Putamen (tissue), 1 donor: ENCODE measurements at places on chromosomes 2 and 18.
A peak's percentile ranks its signal among the peaks of the same experiment; 100 is the strongest.

DNA sequence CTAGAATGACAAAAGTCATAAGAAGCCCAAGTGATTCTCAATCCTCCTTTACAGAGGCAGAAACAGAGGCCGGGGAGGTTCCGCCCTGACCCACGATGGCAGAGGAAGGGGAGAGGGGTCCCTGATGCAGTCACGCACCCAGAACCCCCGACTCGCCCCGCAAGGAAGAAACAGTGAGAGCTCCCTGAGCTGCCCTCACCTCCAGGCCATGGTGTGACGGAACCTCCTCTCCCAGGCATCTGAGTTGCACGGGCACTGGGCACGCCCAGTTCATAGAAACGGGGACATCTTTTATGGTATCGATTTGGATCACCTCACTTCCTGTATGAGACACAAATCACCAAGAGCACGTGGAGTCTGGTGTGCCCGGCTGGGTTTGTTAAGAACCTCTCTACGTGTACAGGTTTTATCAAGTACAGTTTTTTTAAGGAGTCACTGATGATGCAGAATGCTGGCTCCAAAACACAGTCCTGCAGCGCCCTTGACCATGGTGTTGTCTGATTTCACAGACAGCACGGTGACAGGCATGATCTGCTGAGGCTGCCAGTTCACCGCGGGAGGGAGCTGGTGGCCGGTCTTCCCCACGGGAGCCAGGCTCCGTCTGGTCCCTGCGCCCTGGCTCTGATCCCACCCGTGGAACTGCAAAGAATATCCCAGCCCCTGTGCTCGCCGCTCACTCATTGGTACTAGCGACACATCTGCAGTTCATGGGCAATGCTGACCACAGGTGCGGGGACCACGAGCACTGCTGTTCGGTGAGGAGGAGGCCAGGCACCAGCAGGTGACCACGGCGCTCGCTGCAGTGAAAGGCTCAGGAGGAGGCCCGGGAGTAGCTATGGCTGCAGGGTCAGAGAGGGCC, 35.6 kb downstream of the PXDN start:
- DNase-seq, result no peak

- no peak for DNase-seq
Measured at GRCh38 chr18:59921384-59921891, 21.6 kb downstream of the PMAIP1 start.

- no peak for DNase-seq
Measured at GRCh38 chr18:76859474-76860339, 37.4 kb downstream of the ZNF236 start.

- no peak for DNase-seq
Measured at GRCh38 chr2:42167458-42167857, 1.7 kb upstream of the EML4 start.

- DNase-seq, result no peak
Measured at GRCh38 chr18:35247412-35248249, 6.8 kb downstream of the ZNF397 start.

GRCh38 chr18:70072678-70073077, 125.0 kb upstream of the CD226 start:
- DNase-seq, result no peak

DNA sequence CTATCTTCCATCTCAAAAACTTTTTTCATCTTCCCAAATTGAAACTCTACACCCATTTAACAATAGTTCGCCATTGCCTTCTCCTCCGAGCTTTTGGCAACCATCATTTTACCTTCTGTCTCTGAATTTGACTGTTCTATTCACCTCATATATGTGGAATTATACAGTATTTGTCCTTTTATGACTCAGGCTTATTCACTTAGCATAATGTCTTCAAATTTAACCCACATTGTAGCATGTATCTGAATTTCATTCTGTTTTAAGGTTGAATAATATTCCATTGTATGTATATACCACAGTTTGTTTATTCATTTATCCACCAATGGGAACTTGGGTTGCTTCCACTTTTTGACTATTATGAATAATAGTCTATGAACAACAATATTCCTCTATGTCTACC, 233.9 kb downstream of the GPD2 start:
- no peak for DNase-seq

- no peak for DNase-seq
Measured at GRCh38 chr18:68992719-68993482, 195.0 kb downstream of the CCDC102B start.

GRCh38 chr2:63716146-63716545, 125.5 kb upstream of the UGP2 start:
- no peak for DNase-seq

- no peak for DNase-seq
Measured at GRCh38 chr2:9558948-9559381, 3.3 kb upstream of the ADAM17 start.

DNA sequence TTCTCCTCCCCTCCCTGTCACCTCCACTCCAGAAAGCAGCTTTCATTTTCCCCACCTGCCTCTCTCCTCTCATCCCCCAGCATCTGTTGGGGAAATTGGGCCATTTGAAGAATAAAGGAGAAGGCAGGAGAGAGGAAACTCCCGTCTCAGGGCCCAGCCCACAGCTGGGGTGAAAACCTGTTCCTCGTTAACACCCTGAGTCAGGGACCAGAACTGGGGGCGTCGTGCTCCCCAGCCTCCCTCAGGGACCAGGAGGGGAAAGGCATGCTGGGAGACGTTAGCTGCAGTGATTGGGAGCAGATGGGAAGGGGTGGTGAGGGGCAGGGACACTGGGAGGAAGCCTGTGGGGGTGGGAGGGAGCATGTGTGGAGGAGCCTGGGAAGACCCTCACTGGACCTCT, 251.3 kb downstream of the DYSF start:
- DNase-seq, result no peak

DNA sequence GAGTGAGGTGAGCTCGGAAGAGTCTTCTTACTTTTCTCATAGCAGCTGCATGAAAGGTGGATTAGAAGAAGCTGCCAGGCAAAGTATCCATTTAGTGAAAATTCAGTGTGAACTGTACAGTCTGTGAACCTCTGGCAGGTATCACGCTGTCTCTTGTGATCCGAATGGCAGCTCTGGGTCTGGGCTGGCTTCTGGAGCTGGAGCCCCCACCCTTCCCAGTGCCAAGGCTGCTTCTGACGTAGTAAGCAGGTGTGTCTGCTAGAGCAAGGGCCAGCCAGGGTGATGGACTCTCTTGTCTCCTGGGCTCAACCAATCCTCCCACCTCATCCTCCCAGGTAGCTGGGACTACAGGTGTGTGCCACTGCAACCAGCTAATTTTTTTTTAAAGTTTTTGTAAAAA, 14.0 kb upstream of the NTSR2 start:
- no peak for DNase-seq

DNA sequence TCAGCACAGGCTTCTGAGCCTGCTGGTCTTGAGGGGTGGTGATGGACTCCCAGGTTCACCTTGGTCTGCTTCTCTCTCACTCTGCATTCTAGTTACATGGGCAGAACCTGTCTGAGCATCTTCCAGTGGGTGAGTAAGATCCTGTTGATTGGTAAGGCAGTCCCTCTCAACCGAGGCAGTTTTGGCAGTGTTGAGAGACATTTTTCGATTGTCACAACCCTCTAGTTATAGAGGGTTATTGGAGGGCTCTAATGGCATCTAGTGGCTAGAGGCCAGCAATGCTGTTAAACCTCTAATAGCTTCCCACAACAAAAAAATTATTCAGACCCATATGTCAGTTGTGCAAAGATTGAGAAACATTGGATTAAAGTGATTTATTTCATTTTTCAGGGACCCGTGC, 9.3 kb upstream of the MGAT5 start:
- DNase-seq, result no peak

DNA sequence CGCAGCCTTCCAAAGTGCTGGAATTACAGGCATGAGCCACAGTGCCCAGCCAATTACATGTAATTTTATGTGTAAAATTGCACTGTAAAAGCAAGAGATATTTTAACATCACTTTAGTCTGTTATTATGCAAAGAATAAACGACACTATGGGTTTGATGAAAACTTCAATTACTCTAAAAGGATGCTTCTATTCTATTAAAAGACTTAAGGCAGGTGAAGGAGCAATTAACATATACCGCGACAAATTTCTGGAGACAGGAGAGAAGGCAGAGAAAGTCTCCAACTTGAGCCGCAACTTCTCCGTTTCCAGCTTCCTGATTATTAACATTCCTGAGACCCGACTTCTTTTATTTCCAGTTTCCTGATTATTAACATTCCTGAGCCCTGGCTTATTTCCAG, 53.7 kb downstream of the FAM210A start:
- no peak for DNase-seq

- no peak for DNase-seq
Measured at GRCh38 chr2:105538840-105539239, 140.0 kb upstream of the FHL2 start.

GRCh38 chr2:42105330-42106256, 57.8 kb downstream of the PKDCC start:
- no peak for DNase-seq

GRCh38 chr18:9965711-9966624, 52.2 kb downstream of the VAPA start:
- no peak for DNase-seq

- DNase-seq, result no peak
Measured at GRCh38 chr2:32564417-32565035, 63.3 kb upstream of the TTC27 start.

GRCh38 chr2:72901426-72901825, 14.2 kb downstream of the SPR start:
- DNase-seq, result no peak

GRCh38 chr2:196528486-196529223, 110.9 kb upstream of the CCDC150 start:
- peak; percentile 31 for DNase-seq

GRCh38 chr2:153786016-153786415, 85.7 kb upstream of the GALNT13 start:
- no peak for DNase-seq

- DNase-seq, result no peak
Measured at GRCh38 chr2:25966531-25967270, 15.6 kb downstream of the KIF3C start.

- DNase-seq, result no peak
Measured at GRCh38 chr18:54806526-54806925, 21.8 kb upstream of the RAB27B start.

- no peak for DNase-seq
Measured at GRCh38 chr2:96273763-96274162, 7.7 kb downstream of the CIAO1 start.

DNA sequence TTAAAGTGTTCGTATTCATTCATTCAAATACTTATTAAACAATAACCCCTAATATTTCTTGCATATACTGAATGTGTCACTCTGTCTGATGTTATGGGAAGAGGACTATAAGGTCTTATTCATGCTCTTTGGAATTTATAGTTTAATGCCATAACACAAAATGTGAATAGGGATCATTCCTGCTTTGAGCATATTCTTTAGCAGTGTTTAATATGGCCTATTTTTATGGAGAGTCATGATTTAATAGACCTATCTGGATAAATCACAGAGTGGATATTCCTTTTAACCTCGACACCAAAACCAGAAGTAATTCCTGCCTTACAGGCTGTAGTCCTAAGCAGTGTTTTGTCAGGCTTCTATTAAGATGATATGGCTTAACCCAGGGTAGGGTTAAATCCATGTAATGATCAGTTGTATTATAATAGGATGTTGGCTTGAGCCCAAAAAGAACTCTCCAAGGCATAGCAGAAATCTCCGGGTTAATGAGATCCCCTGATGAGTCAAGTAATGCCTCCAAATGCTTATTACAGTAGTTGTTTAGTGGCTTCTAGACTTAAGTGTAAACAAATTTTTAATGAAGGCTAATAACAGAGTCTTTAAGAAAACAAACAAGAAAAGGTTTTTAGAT, 54.3 kb downstream of the GULP1 start:
- DNase-seq, result no peak
